ENCODE measurements at places on chromosomes 2 and 18.

DNA sequence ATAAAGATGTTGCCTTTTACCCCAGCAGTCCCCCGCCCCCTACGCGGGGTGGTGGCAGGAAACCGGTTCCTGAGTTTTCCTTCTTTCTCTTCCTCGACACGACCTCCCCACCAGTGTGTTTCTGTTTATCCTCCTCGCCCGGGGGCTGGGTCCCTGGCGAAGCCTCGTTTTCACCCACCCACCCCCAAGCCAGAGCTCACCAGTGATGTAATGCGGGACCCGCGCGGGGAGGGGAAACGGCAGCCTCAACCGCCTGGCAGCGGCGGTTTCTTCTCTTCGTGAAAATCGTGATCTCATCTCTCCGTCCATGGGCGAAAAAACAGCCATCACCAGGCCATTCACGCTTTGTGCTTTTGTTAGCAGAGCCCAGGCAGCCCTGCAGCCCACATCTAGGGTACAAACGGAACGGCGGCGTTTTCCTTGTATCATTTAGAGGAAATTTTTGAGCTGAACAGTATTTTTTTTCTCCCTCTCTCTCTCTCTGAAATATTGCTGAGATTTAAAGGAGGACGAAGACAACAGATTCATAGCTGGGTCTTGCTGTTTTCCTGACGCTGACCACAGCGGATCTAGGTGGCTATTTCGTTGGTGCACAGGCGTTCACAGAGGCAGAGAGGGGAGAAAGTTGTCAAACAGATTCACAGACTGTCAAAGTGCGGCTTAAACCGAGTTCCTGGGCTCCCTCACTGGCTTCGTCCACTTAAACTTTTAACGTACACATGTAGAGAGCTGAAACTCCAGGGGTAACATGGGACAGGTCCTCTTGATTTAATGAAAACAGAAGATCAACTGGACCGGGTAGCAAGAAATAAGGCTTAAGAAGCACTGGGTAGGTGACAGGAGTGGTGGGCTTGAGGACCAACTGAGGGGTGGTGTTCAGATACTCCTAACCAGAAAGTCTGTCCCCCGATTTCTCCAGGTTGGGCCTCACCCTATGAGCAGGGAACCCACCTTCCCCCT is 21.9 kb upstream of the PAX3 start:
- DNase-seq = peak; percentile 57

DNA sequence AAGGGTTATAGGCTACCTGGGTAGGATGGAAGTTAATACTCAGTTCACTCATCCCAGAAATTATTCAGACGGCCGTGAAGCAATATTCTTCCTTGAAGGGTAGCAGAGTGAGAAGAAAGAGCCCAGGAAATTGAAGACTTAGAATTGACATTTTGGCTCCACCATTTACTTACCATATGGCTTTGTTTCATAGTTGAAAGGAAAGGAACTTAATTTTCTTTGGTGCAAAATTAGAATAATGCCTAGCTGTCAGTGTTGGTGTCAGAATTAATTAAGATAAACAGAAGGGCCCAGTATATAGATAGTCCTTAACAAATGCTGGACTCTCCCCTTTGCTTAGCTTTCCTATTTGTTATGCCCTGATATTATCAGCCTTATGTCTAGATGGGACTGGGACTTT is 263.2 kb downstream of the KCNJ3 start:
- no peak for DNase-seq

DNA sequence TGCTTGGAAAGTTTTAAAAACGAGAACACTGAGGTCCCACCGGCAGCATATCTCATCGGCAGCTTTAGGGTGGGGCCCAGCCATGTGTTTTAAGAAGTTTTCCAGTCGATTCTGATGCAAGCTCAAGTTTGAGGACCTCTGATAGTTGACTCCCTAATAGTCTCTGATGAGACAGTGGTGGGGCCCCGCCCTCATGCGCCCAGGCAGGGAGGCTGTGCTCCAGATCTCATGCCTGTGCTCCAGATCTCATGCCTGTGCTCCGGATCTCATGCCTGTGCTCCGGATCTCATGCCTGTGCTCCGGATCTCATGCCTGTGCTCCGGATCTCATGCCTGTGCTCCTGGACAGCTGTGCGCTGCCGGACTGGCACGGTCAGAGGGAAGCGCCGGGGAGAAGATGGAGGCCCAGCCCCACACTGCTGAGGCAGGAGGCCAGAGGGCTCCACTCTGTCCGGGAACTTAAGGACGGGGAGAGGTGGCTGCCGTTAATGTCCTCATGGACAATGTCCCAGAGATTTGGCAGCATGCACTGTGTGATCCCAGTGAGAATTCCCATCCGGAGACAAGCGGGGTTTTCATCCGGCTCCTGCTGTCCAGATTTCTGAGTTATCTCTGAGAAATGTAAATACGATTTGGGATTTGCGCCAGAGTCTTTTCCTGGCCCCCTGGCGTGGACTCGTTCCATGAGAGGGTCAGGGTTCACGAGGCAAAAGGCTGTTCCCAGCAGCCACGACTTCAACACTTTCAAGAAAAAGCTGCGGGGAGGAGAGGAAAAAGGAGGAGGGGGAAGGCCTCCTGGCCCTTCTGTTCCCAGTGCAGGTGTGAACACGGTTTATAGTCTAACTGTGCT is 9.4 kb upstream of the COLEC11 start:
- DNase-seq = no peak

DNA sequence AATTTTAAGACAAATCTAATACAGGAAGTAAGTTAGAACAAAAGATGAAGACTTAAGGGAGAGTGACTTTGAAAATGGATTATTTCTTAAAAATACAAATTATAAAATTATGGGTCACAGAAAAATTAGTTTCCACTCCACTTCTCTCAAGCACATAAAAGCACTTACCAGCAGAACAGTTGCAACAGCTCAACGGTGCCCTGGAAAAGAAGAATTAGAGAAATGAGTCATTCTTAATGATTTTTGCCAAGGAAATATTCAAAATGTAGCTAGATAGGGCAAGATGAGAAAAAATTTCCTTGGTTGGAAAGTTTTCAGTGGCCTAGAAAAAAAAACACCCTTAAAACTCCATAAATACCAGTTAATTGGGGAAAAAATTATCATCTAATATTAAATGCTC is 2185.6 kb upstream of the CELF4 start:
- DNase-seq = no peak

DNA sequence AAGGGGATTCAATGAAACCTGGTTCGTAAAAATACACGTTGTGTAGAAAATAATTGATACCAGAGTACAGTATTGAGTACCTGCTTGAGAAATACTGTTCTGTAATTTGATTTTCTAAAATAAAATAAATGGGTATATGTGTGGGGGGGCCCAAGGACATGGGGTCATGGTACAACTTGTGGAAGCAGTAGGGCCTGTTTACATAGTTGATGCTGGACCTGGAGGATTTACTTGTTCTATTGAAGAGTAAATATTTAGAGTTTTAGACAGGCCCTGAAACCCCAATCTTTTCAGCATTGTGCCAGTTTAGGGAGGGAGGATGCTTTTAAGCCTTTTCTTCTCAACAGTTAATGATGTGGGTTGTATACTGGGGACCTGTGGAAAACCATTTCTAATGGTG is 11.7 kb downstream of the CERS6 start:
- no peak for DNase-seq
